ENCODE measurements at places on chromosomes 11 and 22.

DNA sequence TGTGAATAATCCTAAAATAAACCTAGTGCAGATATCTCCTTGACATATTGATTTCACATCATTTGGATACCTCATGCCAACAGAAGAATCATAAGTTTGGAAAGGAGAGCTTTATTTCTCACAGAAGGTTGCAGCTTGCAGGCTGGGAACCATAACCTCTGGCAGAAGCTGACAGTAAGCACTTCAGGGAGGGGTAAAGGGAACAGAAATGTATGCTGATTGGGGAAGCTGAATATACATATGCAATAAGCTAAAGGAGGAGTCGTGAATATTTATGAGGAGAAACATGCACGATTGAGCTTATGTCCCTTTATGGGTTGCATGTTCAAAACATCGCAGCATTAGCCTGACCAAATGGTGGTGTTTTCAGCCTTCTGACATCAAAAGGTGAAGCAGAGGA lies 814.5 kb downstream of the TBC1D22A start:
- no peak for DNase-seq

DNA sequence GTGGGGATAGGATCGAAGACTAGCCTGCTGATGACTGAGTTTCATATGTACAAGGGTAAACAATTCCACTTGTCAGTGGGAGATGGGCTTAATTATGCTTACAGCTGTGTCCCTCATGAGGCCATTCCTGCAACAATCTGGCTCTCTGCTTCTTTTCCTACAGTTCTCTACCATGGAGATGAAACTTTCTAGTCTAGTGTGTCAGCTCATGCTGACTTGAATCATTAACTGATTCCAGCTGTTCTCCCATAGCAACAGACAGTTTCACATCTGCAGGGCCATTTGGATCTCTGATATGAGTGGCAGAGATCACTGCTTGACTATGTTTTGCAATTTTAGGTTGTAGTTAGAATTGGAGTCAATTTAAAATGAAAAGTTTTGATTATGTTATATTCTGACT lies 1251.7 kb upstream of the RAG2 start:
- no peak for DNase-seq

DNA sequence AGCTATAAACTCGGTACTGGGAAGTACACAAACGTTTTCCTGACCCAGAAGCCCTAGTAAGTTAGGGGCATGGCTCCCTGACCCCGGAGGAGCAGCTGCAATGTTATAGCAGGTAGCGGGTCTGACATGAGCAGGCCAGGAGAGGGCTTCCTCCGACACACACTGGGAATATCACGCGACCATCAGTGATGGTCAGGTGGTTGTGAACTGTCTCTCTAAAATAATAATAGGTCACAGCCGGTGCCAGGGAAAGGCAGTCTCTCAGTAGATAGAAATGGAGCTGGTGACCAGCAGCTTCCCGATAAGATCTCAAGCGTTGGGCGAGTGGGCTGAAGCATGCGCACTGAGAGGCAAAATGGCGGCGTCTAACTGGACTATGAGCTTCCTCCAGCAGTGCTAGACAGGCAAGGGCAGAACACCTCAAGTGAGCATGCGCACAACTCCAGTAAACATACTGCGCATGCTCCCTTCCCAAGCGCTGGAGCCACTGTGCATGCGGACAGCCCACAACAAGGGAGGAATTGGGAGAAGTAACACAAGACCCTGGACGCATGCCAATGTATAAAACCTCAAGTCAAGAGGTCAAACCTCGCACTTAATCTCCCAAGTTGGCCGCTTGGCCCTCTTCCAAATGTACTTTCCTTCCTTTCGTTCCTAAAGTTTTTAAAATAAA lies 22.3 kb upstream of the TESMIN start:
- no peak for DNase-seq

DNA sequence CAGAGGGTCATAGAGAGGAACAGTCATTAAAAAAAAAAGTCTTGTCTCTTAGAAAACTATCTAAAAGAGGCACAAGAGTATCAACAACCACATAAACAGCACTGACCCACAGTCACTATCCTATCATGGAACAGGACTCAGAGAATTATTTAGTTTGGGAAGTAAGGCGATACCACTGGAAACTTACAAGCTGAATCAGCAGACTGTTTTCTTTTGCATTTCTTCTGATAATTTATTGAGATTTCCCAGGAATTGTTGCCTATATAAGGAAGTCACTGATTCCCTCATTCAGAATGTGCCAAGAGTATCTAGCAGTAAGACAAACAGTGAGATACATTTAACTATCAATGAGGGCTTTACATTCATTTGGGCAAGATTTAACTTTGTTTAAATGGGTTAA lies 304.1 kb downstream of the GUCY1A2 start:
- no peak for DNase-seq

DNA sequence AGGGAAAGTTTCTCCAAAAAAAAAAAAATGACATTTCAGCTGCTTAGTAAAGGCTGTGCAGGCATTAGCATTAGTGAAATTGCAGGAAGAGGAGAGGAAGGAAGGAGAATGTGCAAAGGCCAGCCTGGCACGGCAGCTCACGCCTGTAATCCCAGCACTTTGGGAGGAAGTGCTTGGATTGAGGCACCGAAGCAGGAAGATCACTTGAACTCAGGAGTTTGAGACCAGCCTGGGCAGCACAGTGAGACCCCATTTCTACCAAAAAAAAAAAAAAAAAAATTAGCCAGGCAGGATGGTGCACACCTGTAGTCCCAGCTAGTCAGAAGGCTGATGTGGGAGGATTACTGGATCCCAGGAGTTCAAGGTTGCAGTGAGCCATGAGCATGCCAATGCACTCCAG lies 7.8 kb downstream of the TRIOBP start:
- DNase-seq = no peak

All from NCI-H1694 (cell line).